ENCODE measurements at places on chromosomes 6 and 20.

DNA sequence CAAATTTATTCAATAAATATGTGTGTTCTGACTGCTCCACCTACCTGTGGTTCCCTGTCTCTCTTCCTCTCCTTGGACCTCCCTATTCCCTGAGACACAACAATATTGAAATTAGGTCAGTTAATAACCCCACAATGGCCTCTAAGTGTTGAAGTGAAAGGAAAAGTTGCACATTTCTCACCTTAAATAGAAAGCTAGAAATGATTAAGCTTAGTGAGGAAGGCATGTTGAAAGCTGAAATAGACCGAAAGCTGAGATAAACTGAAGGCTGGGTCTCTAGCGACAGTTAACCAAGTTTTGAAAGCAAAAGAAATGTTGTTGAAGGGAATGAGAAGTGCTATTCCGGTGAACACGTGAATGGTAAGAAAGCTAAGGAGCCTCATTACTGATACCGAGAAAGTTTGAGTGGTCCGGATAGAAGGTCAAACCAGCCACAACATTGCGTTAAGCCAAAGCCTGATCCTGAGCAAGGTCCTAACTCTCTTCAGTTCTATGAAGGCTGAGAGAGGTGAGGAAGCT lies 34.1 kb downstream of the UST start:
- DNase-seq: no peak

- DNase-seq: no peak
Measured at GRCh38 chr20:11344939-11345338, 572.8 kb upstream of the BTBD3 start.

GRCh38 chr20:41169791-41170351 lies 32.5 kb downstream of the PLCG1 start:
- peak; percentile 31 for DNase-seq

DNA sequence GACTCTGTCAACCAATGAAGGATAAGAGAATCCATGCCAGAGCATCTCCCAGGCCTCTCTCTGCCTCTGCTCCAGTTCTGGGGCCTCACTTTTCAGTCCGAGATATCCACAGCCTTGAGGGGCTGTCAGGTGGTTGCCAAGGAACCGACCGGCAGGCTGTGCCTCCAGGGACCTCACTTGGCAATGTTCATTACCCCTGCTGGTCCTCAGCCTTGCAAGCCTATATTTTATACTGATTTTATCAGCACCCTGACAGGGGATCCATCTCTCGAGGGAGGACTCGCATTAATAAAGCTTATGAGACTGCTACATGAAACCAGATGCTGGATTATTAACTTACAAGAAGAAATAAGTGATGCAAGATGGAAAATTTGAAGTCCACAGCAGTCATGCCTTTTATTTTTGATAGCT lies 39.9 kb downstream of the TMC2 start:
- no peak for DNase-seq

- DNase-seq: no peak
Measured at GRCh38 chr20:19770375-19770774, 12.3 kb downstream of the RIN2 start.

GRCh38 chr6:170152124-170152926 lies 138.6 kb downstream of the DLL1 start:
- DNase-seq: no peak
